Fibroblast of upper back skin (primary cell): ENCODE measurements at places on chromosomes 2 and 18.
A peak's percentile ranks its signal among the peaks of the same experiment; 100 is the strongest.

DNA sequence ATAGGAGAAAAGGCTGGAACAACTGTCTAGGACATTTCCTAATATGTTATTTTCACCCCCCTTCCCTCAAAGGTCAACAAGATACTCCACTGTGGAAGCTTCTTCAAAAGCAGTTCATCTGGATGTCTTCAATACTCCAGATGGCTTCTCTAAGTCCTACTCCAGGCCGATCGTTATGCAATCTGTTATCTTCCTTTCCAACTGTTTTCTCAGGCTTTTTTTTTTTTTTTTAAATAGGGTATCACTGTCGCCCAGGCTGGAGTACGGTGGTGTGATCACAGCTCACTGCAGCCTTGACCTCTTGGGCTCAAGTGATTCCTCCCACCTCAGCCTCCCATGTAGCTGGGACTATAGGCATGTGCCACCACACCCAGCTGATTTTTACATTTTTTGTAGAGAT lies 26.3 kb downstream of the ATP8B1 start:
- no peak for DNase-seq

- DNase-seq: no peak
These were observed 257.3 kb upstream of the APCDD1 start for GRCh38 chr18:10197097-10197496.

GRCh38 chr2:142131010-142131669 lies at the start of gene LRP1B:
Gene LRP1B, minus strand, starts transcription at chr2:142131016. Its CDS starts 287 bp downstream, at chr2:142130729.
- DNase-seq: peak; percentile 31

DNA sequence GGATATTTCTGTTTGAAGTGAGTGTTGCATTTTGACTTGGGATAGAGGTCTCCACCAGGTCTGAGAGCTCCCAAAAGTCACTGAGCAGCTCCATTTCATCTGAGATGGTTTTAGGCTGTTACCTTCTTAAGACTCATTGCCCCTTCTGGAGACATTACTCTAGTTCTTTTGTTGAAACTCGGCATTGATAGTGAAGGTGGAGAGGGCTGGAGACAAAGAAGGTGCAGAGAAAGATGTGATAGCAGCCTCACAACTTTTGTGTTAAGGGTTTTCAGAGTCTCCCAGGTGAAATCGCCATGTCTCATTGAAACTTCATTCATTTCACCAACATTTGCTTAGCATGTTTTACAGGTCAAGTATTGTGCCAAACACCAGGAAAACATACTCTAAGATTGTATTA lies 219.6 kb downstream of the INSIG2 start:
- no peak for DNase-seq

- DNase-seq: peak; percentile 27
These were observed 206.4 kb upstream of the SESTD1 start for GRCh38 chr2:179470992-179471391.

GRCh38 chr2:36163520-36164254 lies 191.9 kb upstream of the CRIM1 start:
- DNase-seq: no peak

GRCh38 chr2:230541934-230542380 lies 126.0 kb downstream of the SP100 start:
- no peak for DNase-seq

- DNase-seq: no peak
These were observed 13.8 kb upstream of the CCDC68 start for GRCh38 chr18:54973046-54973445.
